Fibroblast of upper back skin (primary cell): ENCODE measurements at places on chromosomes 3 and 15.

DNA sequence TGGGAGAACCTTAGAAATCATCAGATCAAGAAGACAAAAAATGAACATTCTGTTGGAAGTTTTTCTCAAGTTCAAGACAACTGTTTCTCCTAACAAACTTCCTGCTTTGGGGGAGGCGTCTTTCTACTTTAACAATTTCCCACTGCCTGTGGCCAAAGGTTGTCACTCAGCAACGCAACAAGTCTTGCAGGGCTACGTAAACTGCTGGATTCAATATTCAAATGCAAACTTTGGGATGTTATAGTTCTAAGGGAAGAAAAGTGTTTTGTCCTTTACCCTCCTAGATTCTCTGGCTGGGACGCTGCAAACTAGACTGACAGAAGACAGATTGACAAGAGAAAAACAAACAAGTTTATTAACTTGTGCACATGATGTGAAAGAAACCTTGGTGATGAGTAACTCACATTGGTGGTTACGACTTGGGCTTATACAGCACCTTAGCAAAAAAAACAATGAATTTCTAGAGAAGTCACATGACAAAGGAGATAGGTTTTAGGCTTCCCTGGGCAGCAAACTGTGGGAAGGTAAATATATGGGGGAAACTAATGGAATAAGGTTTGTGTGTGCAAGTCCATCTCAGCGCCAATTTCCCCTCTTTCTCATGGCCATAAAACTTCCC is 34.0 kb upstream of the ARPIN start:
- DNase-seq = no peak

DNA sequence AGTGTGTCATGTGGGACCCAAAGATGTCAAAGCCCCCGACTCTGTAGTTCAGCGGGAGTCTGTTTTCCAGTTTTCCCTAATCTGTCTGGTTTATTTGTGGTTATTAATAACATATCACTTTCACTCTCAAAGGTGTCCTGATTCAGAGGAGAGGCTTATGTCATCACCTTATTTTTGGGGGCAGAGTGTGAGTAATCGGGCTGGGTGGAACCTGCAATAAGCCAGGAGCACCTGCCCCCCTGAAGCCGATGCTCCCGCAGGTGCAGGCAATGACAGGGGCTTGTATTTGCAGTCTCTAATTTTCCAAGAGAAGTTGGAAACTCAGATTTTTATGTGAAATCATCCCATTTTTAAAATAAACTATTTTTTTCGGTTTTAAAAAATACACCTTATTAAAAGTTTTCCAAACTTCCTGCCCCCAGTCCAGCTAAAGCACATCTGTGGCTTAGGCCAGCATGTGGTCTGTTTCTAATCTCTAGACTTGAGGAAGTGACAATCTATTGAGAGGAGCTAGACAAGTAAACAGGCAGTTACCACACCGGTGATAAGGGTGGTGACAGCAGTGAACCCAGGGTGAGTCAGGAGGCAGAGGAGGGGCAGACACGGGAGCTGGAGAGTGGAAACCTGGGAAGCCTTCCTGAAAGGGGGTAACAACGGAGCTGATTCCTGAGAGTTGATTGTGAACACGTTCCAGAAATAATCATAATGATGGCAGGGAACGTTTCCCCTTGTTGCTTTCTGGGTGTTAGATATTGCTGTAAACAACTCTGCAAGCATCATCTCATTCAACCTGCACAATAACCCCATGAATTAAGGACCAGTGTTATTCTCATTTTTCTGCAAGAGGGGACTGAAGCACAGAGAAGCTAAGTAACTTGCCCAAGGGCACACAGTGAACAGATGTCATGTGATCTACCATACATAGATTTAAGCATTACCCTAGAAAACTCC is 37.2 kb downstream of the BHLHE40 start:
- no peak for DNase-seq

GRCh38 chr3:126407412-126408044 is 12.8 kb downstream of the CFAP100 start:
- DNase-seq = no peak

DNA sequence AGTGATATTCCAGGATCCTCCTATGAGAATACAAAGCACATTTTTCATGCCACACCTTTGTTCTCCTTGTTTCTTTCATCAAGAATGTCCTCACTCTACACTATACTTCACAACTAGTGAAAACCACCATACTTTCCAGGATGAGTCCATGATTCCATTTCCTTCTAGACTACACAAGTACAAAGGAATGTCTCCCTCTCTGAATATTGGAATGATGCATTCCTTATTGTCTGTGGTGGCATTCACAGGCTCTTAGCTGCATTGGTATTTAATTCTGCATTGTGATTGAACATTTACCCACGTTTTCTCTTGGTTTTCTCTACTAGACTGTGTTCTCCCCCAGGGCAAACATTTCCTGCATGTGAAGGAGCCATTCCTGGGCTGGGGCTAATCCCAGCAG is 217.5 kb downstream of the RAP2B start:
- DNase-seq = peak; percentile 77

DNA sequence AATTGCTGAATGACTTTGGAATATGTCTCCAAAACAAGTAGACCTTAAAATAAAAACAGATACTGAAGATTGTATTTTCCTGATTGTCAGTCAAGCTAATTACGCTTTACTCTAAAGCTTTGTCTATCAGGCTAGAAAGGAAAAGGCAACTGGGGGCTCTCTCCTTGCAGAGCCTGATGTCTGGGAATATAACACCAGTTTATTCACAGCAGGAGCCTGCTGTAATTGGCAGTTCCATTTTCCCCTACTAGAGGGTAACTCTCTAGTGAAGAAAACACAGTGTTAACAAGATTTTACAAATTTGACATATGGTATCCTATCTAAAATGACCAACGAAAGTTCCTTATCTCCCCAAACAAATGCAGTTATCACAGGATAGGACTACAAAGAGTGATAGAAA is 158.8 kb downstream of the PDZRN3 start:
- DNase-seq = no peak

GRCh38 chr15:26716069-26716468 is 56.8 kb downstream of the GABRB3 start:
- no peak for DNase-seq

- no peak for DNase-seq
Observed at GRCh38 chr15:25183581-25184251, 228.9 kb downstream of the SNRPN start.

DNA sequence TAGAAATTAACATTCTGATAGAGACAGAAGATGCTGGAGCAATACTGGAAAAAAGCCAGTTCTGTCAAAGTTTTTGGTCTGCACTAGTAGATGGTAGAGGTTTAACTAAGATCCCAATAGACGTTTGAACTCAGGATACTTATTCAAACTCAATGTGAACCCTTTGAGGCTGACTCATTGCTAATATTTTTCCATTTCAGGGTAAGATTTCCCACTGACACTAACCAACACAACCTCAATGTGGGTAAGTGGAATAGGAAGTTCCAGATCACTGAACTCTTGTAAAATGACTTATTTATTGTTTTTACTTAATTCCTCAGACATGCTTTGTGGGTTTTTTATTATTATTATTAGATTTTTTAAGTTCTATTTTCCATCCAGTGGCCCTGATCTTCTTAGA is 1024.8 kb downstream of the EPHA3 start:
- peak; percentile 0 for DNase-seq

GRCh38 chr3:53846134-53846850 is at the start of the genes CHDH and IL17RB:
Gene CHDH (minus strand): TSS chr3:53846419. CDS start chr3:53824008, 22,411 bp downstream.
Gene IL17RB (plus strand): TSS chr3:53846568. CDS start chr3:53846589, 21 bp downstream.
- DNase-seq = no peak

- peak; percentile 56 for DNase-seq
Observed at GRCh38 chr3:58004973-58005372, 3.2 kb upstream of the FLNB start.

GRCh38 chr15:89462198-89462912 is 34.0 kb downstream of the RHCG start:
- DNase-seq = no peak

DNA sequence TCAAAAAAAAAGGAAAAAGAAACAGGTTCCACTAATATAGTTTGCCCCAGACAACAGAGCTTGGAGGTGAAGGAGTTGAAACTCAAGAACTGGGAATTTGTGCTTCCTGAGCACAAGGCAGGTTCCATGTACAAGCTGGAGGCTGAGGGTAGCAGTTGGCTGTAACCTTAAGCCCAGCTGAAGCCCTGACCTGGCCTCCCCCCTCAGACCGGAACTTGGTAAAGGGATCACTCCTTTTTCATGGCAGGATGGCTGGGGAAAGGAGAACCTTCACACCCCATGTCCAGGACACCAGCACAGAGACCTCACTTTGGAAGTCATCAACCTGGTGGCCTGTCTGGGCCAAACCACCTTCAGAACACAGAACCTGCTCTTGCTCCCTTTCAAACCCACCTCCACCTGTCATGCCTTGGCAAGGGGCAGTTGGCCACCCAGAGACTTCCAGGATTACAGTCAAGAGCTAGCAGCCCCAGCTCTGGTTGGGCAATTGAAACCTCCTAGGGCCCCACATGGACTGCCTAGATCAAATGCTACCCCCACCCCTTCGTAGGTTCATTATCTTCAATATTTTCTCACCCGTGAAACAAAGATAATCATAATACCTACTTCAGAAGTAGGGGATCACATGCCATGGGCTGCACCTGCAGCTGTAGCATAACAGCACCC is 3.5 kb downstream of the RPL29 start:
- no peak for DNase-seq

- DNase-seq = peak; percentile 67
Observed at GRCh38 chr3:83193526-83193925, 1432.1 kb upstream of the GBE1 start.
